ENCODE measurements at places on chromosomes 3 and 15. TPM values are rescaled to one million over a fixed set of nuclear protein-coding genes. Genes with fewer than 3 reads are reported as not detected.

DNA sequence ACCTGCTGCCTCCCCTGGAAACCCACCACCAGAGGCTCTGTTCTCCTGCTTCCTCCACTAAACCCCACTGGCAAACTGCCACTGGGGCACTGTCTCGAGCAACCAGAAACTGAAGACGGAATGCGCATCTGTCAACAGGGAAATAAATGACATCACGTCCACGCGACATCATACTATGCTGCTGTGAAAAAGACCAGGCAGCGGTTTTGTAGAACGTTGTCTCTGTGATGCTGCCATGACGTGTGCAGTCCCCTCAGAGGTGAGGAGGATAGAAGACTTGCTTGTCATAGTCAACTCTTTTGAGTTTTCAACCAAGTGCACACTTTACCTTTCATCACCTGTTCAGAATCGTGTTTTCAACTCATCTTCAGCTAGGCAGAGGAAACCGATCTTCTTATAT lies 203.0 kb upstream of the IGF1R start:
- no peak overlapping the region for H3K27ac ChIP-seq
- H3K36me3 ChIP-seq = peaks cover 20% of the 10 kb centered on the region
- peaks cover 7% of the 10 kb centered on the region for H3K27me3 ChIP-seq
- no peak for DNase-seq
- H3K4me3 ChIP-seq = no peak overlapping the region

- H3K27me3 ChIP-seq = no peaks in the 10 kb centered on the region
- H3K4me3 ChIP-seq = no peak overlapping the region
- no peaks in the 10 kb centered on the region for H3K36me3 ChIP-seq
- no peak for DNase-seq
- H3K4me1 ChIP-seq = no peaks in the 10 kb centered on the region
Measured at GRCh38 chr3:78116874-78117273, 1077.0 kb downstream of the ROBO2 start.

- H3K27ac ChIP-seq = no peak overlapping the region
- peak; percentile 60 for DNase-seq
- no peaks in the 10 kb centered on the region for H3K36me3 ChIP-seq
- H3K27me3 ChIP-seq = no peaks in the 10 kb centered on the region
- H3K4me1 ChIP-seq = no peaks in the 10 kb centered on the region
- no peak overlapping the region for H3K4me3 ChIP-seq
Measured at GRCh38 chr15:24752354-24752753, 76.8 kb downstream of the NPAP1 start.

- no peak for DNase-seq
- no peaks in the 10 kb centered on the region for H3K36me3 ChIP-seq
- H3K4me3 ChIP-seq = no peak overlapping the region
- H3K27ac ChIP-seq = no peak overlapping the region
- peaks cover 4% of the 10 kb centered on the region for H3K4me1 ChIP-seq
Measured at GRCh38 chr3:11818033-11818432, 28.7 kb downstream of the TAMM41 start.

- no peak overlapping the region for H3K27ac ChIP-seq
- H3K36me3 ChIP-seq = no peaks in the 10 kb centered on the region
- peaks cover 4% of the 10 kb centered on the region for H3K4me1 ChIP-seq
- no peak overlapping the region for H3K4me3 ChIP-seq
Measured at GRCh38 chr15:58039079-58040035, 26.2 kb downstream of the ALDH1A2 start.

GRCh38 chr3:38583688-38584087 lies 65.8 kb downstream of the SCN5A start:
- H3K27ac ChIP-seq = no peak overlapping the region
- no peaks in the 10 kb centered on the region for H3K36me3 ChIP-seq
- H3K27me3 ChIP-seq = peaks cover 2% of the 10 kb centered on the region
- H3K4me3 ChIP-seq = no peak overlapping the region
- no peak for DNase-seq

DNA sequence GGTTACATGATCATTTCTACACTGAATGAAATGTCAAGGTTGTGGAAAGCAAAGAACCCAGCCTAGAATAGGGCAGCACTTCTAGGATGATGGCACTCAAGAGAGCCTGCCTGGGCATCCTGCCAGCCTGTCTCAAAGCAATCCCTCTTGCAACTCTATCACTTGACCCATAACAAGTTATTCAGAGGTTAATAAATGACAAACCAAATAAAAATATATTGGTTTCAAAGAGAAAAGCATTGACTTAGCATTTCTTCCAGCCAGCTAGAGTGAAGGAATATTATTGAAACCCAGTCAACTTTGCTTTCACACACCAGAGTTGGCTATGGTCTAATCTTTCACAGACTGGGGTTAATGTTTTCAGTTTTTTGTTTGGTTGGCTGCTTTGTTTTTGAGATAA lies 214.6 kb upstream of the UBE2E2 start:
- no peak overlapping the region for H3K27ac ChIP-seq
- no peaks in the 10 kb centered on the region for H3K27me3 ChIP-seq
- DNase-seq = no peak
- H3K36me3 ChIP-seq = no peaks in the 10 kb centered on the region
- no peaks in the 10 kb centered on the region for H3K4me1 ChIP-seq

DNA sequence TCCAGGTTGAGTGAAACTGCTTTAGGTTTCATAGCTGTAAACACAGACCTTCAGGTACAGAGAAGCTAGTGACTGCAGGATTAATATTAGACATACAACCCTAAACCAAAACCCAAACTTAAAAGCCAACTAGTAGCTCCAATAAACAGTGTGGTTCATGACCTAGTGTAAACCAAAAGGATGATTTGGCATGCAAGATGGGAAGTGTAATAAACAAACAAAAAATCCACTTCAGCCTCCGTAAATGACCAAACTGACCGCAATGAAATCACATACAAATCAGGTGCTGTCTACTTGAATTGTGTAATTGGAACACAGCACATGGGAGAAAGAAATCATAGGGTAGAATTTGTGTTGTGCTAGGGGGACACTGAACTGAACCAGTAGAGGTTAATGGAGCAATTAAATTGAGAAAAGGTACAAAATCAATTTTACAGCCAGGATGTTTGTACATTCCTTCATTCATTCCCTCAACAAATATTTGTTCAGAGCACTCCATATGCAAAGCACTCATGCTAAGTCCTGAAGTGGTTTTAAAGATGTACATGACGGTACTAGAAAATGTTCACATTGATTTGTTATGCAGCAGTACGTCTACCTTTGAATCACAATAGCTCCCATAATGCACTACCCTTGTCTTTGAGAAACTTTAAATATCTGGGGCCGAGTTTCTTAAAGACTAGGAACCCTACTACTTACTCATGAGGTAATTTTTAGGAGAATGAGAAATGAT lies 21.4 kb upstream of the CHST2 start:
- no peak overlapping the region for H3K27ac ChIP-seq
- H3K4me3 ChIP-seq = no peak overlapping the region
- no peaks in the 10 kb centered on the region for H3K27me3 ChIP-seq
- H3K4me1 ChIP-seq = peaks cover 4% of the 10 kb centered on the region

DNA sequence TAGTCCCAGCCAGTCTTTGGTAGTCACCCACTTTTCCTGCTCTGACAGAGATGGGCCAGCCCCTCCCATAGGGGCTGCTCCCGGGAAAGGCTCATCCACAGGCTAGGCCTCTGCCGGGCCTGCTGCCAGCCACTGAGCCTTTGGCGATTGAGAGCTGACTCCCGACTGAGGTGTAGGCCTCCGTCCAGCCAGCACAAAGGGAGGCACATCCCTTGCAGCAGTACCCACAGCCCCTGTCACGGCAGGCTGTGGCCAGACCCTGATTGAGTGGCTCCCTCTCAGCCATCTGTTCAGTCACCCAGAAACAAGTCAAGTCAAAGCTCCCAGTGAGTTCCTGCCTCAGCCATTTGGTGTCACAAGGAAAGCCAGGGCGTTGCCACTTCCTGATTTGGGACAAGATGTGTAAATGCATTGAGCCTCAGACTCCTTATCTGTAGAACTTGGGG lies 6.2 kb upstream of the PAK6 start:
- no peaks in the 10 kb centered on the region for H3K27me3 ChIP-seq
- H3K4me1 ChIP-seq = peaks cover 2% of the 10 kb centered on the region
- no peak overlapping the region for H3K27ac ChIP-seq

DNA sequence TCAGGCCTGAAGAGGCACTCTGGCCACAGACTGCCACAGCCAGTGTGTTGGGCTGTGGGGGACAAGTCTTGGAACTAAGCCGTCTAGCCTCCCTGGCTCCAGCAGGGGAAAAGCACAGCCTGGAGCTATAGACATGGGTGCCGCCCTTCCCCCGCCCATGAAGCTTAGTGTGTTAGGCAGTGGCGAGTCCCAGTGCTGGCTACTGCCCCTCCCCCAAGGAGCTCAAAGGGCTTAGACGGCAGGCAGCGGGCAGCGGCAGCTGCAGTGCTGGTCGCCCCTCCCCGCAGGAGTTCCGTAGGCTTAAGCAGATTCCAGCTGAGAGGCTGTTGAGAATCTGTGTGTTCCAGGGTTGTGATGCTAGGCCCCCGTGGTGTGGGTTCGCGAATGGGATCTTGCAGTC lies 135.8 kb upstream of the RORA start:
- H3K36me3 ChIP-seq = peaks cover 20% of the 10 kb centered on the region
- no peak overlapping the region for H3K27ac ChIP-seq
- H3K27me3 ChIP-seq = peaks cover 5% of the 10 kb centered on the region
- H3K4me1 ChIP-seq = peaks cover 4% of the 10 kb centered on the region

DNA sequence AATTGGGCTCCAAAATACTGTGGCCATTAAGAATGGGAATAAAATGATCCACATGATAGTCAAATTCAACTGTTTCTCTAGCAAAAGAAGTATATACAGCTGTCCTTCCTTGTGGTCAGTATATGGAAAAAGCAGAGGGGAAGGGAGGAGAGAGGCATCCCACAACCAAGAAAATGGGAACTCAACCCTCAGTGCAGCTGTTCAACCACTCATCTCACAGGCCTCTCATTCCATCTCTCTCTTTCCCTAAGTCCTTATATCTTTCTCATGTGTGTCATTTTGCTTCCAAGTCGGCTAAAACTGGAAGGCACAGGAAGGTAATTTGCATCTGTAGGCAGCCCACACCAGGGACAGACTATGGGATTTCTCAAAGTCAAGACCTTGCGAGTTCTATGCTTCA lies 27.5 kb downstream of the AVEN start:
- H3K27ac ChIP-seq = no peak overlapping the region

GRCh38 chr15:92617549-92618520 lies 37.7 kb downstream of the FAM174B start:
- H3K4me3 ChIP-seq = peak overlapping the region; percentile 49
- no peaks in the 10 kb centered on the region for H3K36me3 ChIP-seq
- peaks cover 2% of the 10 kb centered on the region for H3K27me3 ChIP-seq
- peak overlapping the region; percentile 1 for H3K27ac ChIP-seq
- peaks cover 7% of the 10 kb centered on the region for H3K4me1 ChIP-seq
- no peak for DNase-seq

GRCh38 chr3:46480491-46481195 lies 15.9 kb upstream of the LTF start:
- H3K27me3 ChIP-seq = peaks cover 6% of the 10 kb centered on the region
- H3K4me1 ChIP-seq = peaks cover 4% of the 10 kb centered on the region
- no peak overlapping the region for H3K27ac ChIP-seq
- no peaks in the 10 kb centered on the region for H3K36me3 ChIP-seq

DNA sequence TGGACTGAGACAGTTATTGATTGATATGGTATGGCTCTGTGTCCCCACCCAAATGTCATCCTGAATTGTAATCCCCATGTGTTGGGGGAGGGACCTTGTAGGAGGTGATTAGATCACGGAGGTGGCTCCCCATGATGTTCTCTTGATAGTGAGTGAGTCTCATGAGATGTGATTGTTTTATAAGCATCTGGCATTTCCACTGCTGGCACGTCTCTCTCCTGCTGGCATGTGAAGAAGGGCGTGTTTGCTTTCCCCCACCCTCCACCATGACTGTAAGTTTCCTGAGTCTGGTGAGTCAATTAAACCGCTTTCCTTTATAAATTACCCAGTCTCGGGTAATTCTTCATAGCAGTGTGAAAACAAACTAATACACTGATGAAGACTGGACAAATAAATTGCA lies 105.6 kb upstream of the MELTF start:
- H3K4me3 ChIP-seq = peak overlapping the region; percentile 31
- peaks cover 6% of the 10 kb centered on the region for H3K4me1 ChIP-seq
- H3K36me3 ChIP-seq = no peaks in the 10 kb centered on the region
- no peak for DNase-seq
- H3K27me3 ChIP-seq = no peaks in the 10 kb centered on the region

Gene SCN5A
- 4.8 TPM for total RNA-seq

Gene ZCWPW2
- total RNA-seq = 0.49 TPM

Gene NLGN1
- total RNA-seq = 50.2 TPM

Gene COL6A5
- not detected for total RNA-seq

Gene KIF9
- 2.4 TPM for total RNA-seq
